BE2C (cell line): ENCODE measurements at places on chromosomes 13 and 19.

DNA sequence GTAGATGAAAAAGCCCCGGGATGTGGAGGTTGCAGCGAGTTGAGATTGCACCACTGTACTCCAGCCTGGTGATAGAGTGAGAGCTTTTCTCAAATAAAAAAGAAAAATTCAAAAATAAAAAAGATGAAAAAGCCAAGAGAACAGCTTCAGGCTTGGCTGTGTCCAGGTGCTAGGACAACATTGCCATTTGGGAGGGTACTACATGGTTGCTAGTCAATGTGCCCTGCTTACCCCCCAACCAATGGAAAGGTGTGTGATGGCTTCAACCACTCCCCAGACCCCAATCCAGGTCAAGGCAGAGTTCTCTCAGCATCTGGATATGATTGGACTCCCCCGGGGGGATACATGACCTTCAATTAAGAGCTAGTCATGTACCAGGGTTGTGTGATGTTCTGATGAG lies 2.3 kb upstream of the ANKLE1 start:
- no peak for DNase-seq

GRCh38 chr13:23707674-23708073 lies 137.5 kb downstream of the TNFRSF19 start:
- DNase-seq: no peak

DNA sequence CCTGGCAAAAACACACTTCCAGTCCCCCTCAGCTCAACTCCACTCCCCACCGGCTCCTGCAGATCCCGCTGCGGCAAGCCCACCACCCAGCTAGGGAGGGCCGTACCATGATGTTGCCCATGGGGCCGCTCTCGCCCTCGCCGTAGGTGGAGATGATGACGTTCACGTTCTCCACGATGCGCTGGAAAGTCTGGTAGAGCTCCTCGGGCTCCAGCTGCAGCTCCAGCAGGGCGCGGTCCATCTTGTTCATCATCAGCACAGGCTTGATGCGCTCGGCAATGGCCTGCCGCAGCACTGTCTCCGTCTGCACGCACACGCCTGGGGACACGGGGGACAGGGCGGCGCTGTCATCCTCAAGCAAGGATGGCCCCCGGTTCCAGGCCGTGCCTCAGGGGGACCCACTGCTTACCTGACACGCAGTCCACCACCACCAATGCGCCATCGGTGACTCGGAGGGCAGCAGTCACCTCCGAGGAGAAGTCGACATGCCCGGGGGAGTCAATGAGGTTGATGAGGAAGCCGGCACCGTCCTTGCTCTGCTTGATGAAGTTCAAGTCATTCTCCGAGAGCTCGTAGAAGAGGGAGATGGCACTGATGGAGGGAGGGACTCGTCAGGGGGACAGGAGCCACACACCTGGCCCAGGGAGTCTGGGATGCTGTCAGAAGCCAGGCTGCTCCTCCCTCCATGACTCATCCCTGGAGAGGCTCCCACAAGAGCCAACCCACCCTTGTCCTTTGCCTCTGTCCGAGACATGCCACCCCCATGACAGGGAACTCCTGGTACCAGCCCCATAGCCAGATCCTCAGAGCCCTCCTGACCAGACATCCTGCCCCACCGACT lies 2.3 kb downstream of the EEF2 start:
- DNase-seq: no peak

DNA sequence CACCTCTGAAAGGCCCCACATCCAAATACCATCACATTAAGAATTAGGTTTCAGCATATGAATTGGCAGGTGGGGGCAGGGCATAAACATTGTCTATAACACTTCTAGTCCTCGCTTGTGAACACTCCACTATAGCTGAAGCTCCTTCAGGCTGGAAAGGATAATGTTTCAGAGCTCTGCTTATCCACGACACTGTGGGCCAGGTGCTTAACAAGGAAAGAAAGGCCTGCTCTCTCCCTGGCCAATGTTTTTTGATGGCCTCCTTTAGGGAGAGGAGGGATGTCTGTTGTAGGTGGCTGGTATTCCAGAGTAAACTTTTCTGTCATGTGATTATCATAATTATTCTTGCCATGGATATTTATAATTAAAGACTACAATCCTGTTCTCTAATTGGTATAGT lies 86.4 kb downstream of the CCNA1 start:
- no peak for DNase-seq

DNA sequence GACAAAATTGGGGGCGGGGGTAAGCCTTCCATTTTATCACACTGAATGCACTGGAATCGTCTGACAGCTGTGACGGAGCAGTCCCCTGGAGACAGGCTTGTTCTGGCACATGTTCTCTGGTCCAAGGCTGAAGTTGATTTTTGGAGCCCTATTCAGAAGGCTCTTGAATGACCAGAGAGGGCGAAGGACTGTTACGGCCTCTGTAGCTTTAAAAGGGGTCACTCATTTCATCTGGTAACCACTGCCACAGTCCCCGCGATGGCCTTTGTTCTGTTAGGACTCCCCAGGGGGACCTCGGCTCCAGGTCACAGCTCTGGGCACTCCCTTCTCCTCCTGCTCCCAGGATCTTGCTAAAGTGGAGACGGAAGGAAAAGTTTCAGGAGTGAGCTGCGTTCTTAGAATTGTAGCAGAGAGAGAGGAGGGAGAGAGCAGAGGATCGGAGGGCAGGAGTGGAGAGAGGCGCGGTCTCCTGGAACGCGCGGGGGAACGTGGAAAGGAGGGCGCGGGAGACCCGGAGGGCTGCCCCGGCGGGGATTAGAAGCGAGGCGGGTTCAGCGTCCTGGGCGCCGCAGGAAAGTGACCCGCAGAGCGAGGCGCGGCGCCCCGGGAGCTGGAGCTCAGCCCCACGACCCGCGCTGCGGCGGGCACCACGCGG lies 134.3 kb upstream of the MYO16 start:
- no peak for DNase-seq

GRCh38 chr13:110230661-110231347 lies 76.2 kb downstream of the COL4A1 start:
- DNase-seq: no peak

DNA sequence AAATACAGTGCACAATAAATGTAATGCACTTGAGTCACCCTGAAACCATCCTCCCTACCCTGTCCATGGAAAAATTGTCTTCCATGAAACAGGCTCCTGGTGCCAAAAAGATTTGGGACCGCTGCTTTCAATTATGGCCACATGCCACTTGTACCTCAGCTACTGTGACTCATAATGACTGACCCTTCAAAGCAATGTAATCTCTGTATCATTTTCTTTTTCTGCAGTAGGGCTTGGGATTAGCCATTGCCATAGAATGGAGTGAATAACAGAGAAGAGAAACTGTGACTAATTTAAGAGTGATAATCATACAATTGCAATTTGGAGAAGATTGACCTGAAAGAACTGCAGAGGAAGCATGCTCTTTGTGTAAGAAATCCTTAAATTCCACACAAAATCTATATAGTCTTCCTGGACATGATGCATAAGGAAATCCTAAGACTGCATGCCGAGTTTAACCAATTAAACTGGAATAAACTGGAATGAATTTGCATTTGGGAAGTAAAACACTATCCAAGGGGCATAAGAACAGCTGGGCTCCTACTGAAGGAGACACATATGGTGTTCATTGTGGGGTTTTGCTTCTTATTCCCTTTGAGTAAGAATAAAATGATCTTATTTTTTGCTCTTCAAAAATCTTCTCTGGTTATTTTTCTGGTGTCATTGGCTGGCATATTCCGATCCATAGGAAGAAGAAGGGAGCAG lies 59.5 kb upstream of the SLC7A1 start:
- no peak for DNase-seq

GRCh38 chr19:13025819-13026456 lies 30.7 kb downstream of the NFIX start:
- no peak for DNase-seq

DNA sequence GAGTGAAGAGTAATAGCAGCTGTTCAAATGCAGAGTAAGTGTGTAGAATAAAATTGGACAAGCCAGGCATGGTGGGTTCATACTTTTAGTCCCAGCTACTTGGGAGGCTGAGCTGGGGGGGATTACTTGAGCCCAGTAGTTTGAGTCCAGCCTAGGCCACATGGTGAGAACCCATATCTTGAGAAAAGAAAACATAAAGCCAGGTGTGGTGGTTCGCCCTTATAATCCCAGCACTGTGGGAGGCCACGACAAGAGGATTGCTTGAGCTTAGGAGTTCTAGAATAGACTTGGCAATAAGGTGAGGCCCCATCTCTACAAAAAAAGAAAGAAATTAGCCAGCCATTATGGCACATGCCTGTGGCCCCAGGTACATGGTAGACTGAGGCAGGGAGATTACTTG lies 1241.1 kb downstream of the UQCRFS1 start:
- DNase-seq: no peak

DNA sequence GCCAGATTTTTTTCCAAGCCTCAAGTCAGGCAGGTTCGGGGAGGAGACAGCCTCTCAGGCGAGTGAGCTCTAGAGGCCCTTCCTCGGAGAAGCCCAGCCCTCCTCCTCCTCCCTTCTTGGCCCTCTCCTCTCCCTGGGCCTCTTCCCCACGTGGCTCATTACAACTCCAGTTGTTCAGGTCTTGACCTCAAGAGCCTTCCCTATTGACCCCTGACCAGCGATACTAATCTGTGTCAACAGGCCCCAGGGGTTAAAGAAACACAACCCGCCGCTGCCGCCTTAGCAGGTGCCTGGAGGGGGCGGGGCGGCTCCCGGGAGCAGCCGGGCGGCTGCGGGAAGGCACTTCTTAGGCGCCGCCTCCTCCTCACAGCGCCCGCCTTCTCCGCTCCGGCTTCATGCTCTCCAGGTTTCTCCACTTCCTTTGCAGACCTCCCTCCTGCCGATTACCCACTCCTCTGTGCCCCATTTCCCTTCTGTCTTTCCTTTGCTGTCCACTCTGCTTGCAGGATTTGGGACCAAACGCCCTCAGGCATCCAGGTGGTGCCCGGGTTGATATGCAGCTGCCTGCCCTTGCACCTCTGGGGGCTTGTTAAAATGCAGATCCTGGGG lies 51.0 kb downstream of the LYL1 start:
- DNase-seq: peak; percentile 58

DNA sequence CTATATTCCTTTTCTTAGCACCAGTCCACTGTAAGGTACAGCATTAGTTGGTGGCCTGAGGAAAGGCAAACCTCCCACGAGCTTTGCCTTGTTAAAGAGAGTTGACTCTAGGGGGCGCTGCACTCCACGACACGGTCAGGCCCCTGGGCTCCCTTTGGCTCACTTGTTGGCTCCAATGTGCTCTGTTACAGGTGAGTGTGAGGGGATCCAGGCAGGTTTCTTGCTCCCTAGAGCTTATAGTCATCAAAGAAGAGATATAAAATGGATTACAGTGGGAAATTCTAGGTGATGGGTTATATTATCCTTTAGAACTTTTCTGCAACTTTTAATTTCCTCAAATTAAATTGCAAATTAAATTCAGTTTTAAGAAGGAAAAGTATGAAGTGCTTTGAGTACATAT lies 3.7 kb downstream of the WDR87 start:
- peak; percentile 90 for DNase-seq

DNA sequence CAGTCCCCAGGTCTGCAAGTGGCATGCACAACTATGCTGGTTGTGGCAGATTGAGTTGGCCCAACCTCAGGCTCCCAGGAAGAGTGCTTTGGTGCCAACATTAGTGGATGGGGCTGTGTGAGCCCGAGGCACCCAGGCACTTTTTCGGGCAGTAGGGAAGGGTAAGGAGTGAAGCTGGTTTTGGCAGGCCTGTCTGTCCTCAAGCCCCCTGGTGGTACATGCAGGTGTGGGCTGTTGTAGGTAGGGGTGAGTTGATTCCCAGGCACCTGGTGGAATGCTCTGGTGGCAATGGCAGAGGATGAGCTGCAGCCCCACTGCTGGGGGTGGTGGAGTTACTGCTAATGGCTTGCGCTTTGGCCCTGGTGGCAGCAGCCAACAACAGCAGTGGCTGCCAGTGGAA lies 723.7 kb upstream of the SLITRK1 start:
- no peak for DNase-seq

- no peak for DNase-seq
These were observed 454.7 kb upstream of the TSHZ3 start for GRCh38 chr19:31803835-31804446.

GRCh38 chr13:19601749-19602725 lies 31.4 kb upstream of the MPHOSPH8 start:
- peak; percentile 82 for DNase-seq

DNA sequence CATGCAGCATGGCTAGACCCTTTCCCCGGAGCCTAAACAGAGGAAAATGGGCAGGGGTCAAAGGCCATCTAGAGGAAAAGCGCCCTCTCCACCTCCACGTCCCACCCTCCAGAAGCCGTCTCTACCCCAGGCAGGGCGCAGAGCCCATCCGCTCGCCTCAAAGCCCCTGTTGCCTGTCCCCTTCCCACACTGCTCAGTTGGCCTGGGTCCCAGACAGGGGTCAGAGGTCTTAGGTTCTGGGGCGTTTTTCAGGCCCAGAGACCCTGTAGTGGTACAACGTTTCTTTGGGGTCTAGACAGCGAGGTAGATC lies 285 bp downstream of the TMEM143 start:
- DNase-seq: no peak

GRCh38 chr19:3338541-3339181 lies 27.7 kb upstream of the NFIC start:
- no peak for DNase-seq

GRCh38 chr19:31597616-31598015 lies 248.4 kb upstream of the TSHZ3 start:
- DNase-seq: no peak

- peak; percentile 87 for DNase-seq
These were observed 15.0 kb upstream of the NANOS3 start for GRCh38 chr19:13861714-13862531.

DNA sequence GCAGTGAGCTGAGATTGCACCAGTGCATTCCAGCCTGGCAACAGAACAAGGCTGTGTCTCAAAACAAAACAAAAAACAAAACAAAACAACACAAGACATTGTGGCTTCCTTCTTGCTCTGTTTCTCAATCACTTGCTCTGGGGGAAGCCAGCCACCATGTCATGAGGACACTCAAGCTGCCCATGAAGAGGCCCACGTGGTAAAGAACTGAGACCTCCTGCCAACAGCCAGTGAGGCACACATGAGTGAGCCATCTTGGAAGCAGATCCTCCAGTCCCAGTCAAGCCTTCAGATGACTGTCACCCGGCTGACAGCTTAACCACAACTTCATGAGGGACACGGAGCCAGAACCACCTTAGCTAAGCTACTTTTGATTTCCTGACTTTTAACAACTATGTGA lies 25.2 kb downstream of the CPT1C start:
- no peak for DNase-seq

- DNase-seq: peak; percentile 49
These were observed 515.0 kb downstream of the TBC1D4 start for GRCh38 chr13:74966814-74967424.

GRCh38 chr19:39053276-39054090 lies 21.1 kb upstream of the FBXO27 start:
- no peak for DNase-seq

GRCh38 chr13:76164290-76164689 lies 528.2 kb downstream of the LMO7 start:
- no peak for DNase-seq
